ENCODE measurements at places on chromosomes 1 and 21. TPM values are rescaled to one million over a fixed set of nuclear protein-coding genes. Genes with fewer than 3 reads are reported as not detected.

GRCh38 chr1:3983181-3983580 is 83.1 kb upstream of the C1orf174 start:
- no peak for DNase-seq

GRCh38 chr1:207805841-207806421 is 54.1 kb downstream of the CD46 start:
- DNase-seq = peak; percentile 91

GRCh38 chr1:33327587-33328325 is 6.9 kb upstream of the A3GALT2 start:
- DNase-seq = peak; percentile 85

DNA sequence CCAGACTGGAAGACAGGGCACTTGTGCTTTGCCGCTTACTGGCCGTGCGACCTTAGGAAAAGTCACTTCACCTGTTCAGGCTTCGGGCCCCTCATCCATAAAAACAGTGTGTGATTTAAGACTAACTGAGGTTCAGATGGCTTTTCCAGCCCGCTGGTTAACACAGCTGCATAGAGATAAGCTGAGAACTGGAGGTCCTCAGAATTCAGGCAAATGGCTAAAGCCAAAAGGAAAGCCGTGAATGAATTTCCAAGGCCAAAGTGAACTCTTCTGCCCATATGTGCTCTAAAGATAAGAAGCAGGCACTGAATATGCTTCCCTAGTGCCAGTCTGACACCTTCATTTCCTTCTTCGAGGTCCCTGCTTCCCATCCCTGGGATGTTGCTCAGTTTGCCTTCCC is 23.5 kb upstream of the SARS1 start:
- no peak for DNase-seq

DNA sequence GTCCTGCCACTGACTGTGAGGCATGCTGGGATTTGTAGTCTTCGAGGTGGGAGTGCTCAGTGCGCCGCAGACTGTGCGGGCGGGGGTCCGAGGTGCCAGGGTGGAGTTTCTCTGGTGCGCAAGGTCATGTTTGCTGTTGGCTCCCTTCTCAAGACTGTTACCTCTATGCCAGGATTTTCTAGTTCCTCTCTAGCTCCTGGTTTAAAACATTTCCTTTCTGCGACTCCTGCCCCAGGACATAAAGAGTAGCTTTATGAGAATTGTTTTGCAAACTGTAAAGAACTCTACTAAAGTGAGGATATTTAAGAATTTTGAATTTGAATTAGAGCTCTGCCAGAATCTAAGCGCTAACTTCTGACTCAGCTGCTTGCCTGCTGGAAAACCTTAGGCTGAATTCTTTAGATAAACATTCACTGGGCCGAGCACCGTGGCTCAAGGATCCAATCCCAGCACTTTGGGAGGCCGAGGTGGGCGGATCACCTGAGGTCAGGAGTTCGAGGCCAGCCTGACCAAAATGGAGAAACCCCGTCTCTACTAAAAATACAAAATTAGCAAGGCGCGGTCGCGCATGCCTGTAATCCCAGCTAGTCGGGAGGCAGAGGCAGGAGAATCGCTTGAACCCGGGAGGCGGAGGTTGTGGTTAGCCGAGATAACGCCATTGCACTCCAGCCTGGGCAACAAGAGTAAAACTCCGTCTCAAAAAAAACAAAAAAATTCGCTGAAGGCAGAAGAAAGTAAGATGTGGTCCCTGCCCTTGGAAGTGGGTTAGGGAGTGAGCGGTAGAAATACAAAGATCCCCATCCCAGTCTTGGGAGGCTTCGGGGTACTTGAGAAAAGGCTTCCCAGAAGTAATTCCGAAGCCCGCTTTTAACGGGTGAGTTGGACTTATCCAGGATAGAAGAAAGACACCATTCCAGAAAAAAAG is 992 bp upstream of the USP48 start:
- no peak for DNase-seq

Gene TNFSF4
- total RNA-seq = 0.22 TPM

Gene BEST4
- 0.11 TPM for total RNA-seq

Gene AUNIP
- total RNA-seq = not detected

Measured in cardiac septum (tissue), 1 donor.